ENCODE measurements at places on chromosomes 3 and 15.

GRCh38 chr3:60591267-60591666, 660.0 kb downstream of the FHIT start:
- DNase-seq = no peak

- no peak for DNase-seq
These were observed 95.9 kb upstream of the PRR23E start for GRCh38 chr3:127097072-127097405.

DNA sequence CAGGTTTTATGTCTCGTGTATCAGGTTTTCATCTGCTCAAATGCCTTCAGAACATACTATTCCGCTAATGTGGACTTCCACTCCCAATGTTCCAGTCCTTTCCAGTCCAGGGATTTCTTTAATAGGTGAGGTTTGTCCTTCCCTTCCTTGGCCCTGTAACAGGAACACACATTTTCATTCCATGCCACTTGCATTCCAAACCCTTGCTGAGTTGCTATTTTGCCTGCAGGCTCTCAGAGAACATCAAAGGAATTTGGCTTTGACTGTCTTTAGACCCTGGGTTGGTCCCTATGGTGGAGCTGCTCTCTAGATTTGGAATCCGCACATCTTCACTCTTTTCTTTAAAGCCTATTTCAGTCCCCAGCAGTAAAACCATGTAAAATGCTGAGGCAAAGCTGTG, 12.3 kb upstream of the ALCAM start:
- DNase-seq = no peak

DNA sequence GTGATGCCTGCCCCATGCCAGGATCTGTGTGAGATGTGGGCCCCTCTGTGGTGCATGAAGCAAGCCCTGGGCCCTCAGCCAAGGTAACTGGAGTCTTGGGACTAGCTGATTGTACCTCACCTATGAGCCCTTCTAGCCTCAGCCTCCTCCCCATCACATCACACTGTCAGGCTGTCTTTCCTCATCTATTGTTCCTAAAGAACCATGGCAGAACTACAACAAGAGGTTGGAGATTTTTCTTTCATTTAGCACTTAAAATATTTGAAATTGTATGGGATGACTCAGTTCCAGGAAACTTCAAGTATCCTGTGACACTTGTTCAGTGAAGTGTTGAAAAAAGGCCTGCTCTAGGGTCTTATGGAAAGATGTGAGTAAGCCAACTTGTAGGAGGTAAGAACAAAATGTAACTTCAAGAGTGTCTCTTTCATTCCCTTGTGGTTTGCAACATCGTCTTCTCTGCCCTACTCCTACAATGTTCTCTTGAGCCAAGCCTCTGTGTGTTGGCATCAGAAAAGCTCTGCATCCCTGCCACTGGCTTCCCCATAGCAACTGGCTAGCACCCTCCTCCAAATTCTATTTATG, 58.7 kb upstream of the TIPARP start:
- no peak for DNase-seq

GRCh38 chr15:39127151-39127790, 453.6 kb upstream of the THBS1 start:
- no peak for DNase-seq

- no peak for DNase-seq
These were observed 16.8 kb downstream of the ATG7 start for GRCh38 chr3:11288786-11289637.

GRCh38 chr3:52787246-52787645, 7.3 kb upstream of the ITIH3 start:
- no peak for DNase-seq

DNA sequence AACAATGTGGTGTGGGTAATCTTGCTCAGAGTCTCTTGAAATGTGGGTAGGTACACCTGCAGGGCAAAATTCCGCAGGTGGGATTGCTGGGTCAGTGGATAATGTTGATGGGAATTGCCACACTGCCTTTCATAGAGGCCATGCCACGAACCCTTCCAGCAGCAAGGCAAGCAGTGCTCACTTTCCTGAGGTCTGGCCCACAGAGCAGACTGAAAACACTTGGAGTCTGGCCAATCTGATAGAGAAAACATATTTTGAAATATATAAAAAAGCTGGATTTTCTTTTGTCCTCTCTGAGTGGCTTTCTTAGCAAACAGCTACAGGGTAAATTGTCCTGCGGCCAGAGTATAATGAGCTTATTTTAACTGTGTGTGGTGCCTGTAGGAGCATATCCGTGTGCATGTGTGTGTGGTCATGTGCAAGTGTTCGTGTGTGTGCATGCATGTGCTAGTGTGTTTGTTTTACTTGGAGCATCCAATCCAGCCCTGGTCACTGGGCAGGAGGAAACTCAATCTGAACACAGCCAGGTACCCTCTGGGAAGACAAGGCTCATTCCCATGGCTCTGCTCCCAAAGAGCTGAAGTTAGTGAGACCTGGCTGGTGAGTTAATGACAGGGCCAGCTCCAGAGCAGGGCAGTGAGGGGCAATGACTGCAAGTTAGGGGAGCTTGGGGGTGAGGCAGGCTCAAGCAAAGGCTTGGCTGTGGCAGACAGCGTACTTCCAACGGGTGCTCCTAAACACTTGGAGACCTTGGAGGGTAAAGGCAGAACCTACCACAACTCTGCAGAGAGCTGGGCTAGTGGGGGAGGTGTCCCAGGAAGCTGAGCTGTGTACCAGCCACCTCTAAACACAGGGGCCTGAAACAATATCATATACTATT, 91.3 kb downstream of the PLXNA1 start:
- no peak for DNase-seq

- DNase-seq = no peak
These were observed 17.5 kb downstream of the GRAMD2A start for GRCh38 chr15:72179950-72180581.

All from activated T-helper 1 cell treated with Interleukin-2 at 50 U/mL for 16 hours (primary cell).